ENCODE measurements at places on chromosomes 6 and 20.

DNA sequence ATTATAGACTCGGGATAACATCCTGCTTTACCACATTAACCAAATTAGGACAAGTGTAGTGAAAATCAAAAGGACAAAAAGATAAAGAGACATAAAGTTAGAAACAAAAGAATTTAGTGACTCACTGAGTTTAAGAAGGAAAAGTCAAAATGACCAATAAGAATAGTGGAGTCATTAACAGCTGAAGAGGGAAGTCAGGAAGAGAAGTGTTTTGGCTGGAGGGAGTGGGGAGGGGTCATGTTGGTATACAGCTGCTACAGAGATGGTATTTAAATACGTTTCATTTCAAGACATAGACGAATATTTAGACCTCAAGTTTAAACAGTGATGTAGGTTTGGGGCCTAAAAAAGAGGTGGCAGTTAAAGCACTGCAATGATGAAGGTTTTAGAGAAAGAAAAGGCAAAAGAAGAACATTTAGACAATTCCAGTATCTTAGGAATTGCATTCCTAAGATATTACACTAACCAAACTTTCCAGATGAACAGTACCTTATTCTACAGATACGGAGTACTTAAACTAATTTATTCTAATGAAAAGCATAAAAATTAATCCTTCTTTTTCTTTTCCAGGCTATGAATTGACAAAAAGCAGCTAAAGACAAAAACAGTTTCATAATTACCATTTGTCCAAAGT lies 10.6 kb downstream of the FKBP5 start:
- no peak for DNase-seq

GRCh38 chr6:29426654-29427053 lies 11.9 kb downstream of the OR12D1 start:
- peak; percentile 14 for DNase-seq

GRCh38 chr6:49662231-49662891 lies 25.7 kb upstream of the RHAG start:
- DNase-seq: no peak

GRCh38 chr6:109507490-109508072 lies 24.6 kb upstream of the ZBTB24 start:
- no peak for DNase-seq

DNA sequence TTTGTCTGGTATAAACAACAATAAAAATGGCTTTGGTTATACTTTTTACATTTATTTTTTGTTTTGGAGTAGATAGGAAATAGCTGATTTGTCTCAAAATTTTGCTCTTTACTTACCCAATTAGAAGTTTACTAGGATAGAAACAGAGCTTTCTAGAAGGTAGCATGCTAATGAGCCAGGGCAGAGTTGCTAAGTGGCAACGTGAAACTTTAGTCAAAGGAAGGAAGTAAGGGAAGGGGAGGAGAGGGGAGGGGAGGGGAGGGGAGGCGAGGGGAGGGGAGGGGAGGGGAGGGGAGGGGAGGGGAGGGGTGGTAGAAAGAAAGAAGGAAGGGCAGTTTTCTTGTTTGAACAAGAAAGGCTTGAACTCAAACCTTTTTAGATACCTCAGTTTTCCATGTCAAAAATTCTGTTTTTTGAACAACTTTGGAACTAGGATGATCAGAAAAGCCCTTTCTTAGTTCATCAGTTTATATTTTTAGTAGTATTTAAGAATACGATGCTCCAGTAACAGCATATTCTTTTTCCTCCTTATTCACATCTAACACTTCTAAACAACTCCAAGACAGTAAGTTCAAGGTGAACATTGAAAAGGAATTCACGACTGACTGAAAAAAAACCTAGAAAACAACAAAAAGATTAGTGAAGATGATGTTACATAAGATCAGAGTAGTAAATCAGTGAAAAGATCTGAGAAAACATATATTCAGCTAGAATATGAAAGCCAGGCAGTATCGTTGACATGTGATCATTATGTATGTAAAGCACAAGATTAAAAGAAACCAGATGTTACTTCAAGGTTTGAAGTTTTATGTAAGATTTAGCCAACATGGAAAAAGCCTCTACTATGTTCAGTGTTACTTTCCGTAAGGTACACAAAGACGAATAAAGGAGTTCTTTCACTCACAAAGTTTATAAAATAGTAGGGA lies 263.4 kb downstream of the ARHGAP18 start:
- DNase-seq: no peak

GRCh38 chr20:1965520-1966351 lies 28.1 kb downstream of the PDYN start:
- DNase-seq: peak; percentile 49

GRCh38 chr6:44327760-44328159 lies 14.6 kb upstream of the AARS2 start:
- DNase-seq: no peak

- DNase-seq: peak; percentile 96
Observed at GRCh38 chr6:52517502-52518278, 59.2 kb downstream of the TRAM2 start.

- DNase-seq: peak; percentile 26
Observed at GRCh38 chr6:19380293-19380692, 456.9 kb upstream of the ID4 start.

DNA sequence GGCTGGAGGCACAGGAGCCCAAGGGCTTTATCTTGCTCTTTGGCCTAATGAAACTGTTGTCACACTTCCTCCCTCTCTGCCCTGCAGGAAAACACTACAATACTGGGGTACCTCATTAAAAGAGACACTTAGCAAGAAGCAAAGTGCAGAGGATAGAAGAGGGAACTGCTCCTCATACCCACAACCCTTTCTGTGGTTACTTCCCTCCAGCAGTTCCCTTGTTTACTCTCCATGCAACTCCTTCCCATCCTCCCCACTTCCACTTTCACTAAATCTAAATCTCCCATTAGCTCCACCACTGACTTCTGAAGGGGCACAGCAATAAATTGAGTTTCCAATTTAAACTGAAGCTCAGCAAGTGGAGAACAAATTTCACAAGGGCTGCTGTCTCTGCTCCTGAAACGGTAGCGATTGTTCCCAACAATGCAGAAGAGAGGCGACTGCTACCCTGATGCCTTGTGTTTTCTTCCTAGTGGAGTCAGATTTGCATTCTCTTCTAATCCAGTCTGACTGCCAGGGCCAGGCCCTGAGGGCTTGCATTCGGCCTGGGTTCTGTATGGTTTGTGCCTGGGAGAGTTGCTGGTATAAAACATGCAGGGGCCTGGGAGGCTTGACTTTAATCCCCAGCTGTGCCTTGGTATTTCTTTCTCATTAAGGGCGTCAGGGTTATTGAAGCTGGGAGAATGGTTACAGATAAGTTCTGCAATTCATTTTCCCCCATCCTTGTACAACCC lies 454.7 kb downstream of the TFAP2B start:
- DNase-seq: no peak

DNA sequence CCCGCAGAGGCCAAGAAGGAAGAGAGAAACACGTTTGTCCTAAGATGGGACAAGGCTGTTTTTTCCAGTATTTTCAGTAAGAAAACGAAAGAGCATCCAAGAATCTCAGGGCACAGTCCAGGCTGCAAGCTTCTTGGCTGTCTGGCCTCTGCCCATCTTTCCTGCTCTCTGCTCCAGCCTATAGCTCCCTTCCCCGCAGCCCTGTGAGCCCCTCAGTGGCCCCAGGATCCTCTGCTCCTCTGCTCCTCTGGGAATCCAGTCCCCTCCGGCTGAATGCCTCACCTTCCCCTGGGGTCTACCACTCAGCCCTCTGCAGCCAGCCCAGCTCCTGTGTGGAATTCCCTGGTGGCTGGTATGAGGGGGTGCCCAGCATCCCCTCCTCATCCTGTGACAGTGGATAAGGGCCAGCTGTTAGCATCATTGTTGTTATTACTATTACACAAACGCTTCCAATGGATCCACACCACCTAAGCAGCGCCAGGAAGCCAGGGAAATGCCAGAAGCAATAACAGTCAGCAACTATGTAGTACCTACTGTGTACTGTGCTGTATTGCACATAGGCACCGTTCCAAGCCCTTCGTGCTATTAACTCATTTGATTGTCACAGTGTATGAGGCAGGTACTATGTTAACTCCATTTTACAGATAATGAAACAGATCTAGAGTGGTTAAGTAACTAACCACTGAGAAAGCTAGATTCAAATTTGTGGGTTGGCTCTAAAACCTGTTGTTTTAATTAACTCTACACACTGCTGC lies 60.3 kb upstream of the PTPN1 start:
- DNase-seq: no peak

DNA sequence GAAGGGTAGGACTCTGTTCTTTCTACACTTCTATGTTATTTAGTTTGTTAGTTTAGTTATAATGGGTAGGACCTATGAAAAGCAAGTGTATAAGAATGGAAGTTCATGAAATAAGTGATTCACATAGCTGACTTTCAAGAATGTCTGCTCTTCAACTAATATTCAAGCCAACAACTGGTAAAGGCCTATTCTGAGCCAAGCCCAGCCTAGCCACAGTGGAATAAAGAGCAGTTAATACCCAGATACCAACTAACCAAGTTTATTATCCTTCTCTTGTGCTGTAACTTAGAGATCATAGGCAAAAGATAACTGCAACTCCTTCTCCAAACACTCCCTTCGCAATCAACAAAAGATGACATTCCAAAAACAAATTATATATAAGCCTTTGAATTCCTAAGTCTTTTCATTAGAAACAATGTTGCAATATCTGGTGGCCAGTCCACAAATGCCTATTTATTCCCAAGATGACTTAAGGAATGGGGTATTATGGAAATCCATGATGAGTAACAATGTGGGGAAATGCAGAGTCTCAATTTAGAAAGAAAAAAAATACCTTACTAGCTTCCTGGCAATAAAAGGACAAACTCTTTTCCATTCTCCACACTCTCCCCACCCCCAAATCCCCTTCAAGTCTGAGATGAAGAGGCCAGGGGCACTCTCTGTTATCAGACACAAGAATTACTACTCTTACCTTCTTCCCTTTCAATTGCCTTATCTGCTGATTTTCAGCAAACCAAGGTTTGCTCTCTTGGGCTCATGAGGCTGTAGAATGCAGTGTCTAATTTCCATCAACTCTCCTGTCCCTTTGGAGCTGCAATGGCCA lies 27.4 kb downstream of the BTBD9 start:
- DNase-seq: peak; percentile 17

DNA sequence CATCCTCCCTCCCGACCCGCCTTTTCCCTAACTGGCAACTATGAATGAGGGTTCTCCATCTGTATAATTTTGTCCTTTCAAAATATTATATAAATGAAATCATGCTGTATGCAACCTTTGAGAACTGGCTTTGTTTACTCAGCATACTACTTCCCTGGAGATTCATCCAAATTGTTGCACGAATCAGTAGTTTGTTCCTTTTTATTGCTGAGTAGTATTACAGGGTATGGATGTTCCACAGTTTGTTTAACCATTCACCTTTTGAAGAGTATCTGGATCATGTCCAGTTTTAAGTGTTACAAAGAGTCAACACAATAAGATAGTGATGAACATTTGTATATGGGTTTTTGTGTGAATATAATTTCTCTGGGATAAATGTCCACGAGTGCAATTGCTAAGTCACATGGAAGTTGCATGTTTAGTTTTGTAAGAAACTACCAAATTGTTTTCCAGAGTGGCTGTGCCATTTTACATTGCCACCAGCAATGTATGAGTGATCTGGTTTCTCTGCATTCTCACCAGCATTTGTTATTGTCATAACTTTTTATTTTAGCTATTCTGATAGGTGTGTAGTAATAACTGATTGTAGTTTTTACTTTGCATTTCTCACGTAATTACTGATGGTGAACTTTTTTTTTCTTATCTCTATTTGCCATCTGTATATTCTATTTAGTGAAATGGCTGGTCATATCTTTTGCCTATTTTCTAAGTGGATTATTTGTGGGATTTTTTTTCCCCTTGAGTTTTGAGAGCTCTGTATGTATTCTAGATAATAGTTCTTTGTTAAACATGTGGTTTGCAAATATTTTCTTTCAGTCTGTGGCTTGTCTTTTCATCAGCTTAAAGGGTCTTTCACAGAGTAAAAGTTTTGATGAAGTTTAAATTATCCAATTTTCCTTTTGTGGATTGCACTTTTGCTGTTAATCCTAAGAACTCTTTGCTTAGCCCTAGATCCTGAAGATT lies 14.4 kb upstream of the RNF24 start:
- no peak for DNase-seq

GRCh38 chr6:148827416-148828045 lies 80.7 kb downstream of the UST start:
- DNase-seq: no peak

DNA sequence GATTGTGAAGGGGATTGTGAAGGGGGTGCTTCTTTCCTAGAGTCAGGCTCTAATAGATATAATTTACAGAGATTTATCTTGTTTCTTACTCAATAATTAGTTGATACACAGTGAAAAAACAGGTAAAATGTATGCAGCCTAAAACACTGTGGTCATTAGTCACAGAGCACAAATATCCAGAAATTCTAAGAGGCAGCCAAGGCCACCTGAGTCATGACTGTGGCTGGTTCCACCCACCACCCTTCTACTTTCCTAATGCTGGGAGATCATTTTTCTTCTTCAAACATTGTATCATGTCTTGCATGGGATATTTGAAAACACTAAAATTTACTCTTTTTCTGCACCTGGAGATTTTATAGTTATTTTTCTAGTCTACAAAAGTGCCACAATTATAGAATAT lies 181.6 kb downstream of the OTOR start:
- peak; percentile 48 for DNase-seq

GRCh38 chr6:14968056-14968637 lies 277.7 kb upstream of the JARID2 start:
- no peak for DNase-seq

GRCh38 chr20:3857405-3857804 lies 10.8 kb downstream of the MAVS start:
- DNase-seq: no peak

GRCh38 chr6:39256294-39256940 lies 27.1 kb upstream of the KCNK5 start:
- no peak for DNase-seq

DNA sequence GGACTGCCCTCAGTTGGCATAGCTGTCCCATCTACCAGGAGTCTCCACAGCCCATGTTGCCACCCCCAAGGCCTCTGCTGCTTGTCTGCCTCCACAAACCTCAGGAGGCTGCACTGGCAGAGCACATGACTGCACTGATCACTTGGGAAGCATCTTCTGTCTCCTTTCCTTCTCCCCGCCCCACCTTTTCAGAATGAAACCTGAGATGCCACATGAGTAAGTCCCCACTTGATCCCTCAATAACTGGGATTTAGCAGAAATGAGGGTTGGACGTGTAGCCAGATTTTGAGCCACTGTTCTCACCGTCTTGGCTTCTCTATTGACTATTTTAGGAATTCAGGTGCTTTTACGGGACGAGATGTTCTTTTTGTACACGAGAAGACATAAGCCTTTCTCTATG lies 328.4 kb downstream of the CDC5L start:
- DNase-seq: no peak

- peak; percentile 11 for DNase-seq
Observed at GRCh38 chr6:10418862-10419748, 4.2 kb upstream of the TFAP2A start.

GRCh38 chr6:61606500-61606899 lies 679.5 kb downstream of the KHDRBS2 start:
- no peak for DNase-seq

All from HT1080 (cell line).